Bronchial epithelial cell (primary cell): ENCODE measurements at places on chromosomes 16 and 17.
A peak's percentile ranks its signal among the peaks of the same experiment; 100 is the strongest.

- no peak for DNase-seq
These were observed 583.4 kb upstream of the PSMD7 start for GRCh38 chr16:73713251-73713650.

DNA sequence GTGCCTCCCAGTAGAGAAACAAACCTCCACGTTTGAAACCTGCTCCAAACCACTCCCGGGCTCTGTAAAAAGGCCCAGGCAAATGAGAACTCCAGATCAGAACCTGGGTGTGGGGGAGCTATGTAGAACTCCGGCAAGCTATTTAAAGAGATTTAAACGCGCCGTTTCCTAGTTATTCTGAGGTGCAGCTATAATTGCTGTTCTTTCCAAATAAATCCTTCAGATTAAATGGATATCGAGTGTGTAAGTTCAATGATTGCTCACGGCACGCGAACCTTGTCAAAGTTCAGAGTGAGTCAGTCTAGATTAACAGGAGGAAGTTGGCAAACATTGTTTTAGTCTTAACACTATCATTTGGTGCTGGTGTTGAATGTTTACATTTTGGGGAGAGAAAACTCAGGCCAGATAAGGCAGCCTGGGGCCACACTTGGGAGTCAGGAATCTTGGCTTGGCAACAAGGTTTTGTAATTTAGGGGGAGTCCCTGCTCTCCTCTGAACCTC is 92.9 kb upstream of the SALL1 start:
- peak; percentile 69 for DNase-seq

DNA sequence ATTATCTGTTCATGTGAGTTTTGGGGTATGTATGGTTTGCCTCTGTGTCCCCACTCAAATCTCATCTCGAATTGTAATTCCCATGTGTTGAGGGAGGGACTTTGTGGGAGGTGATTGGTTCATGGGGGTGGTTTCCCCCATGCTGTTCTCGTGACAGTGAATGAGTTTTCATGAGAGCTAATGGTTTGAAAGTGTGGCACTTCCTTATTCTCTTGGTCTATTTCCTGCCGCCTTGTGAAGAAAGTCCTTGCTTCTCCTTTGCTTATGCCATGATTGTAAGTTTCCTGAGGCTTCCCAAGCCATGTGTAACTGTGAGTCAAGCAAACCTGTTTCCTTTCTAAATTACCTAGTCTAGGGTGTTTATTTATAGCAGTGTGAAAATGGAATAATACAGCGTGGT is 128.1 kb upstream of the HS3ST4 start:
- DNase-seq: no peak

- DNase-seq: no peak
These were observed 515 bp upstream of the GOSR2 start for GRCh38 chr17:46922487-46922803.

DNA sequence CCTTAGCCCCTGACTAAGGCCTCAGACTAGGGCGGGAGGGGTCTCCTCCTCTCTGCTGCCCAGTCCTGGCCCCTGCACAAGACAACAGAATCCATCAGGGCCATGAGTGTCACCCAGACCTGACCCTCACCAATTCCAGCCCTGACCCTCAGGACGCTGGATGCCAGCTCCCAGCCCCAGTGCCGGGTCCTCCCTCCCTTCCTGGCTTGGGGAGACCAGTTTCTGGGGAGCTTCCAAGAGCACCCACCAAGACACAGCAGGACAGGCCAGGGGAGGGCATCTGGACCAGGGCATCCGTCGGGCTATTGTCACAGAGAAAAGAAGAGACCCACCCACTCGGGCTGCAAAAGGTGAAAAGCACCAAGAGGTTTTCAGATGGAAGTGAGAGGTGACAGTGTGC is 12.7 kb downstream of the CES3 start:
- DNase-seq: no peak

GRCh38 chr17:80033840-80034239 is 1.8 kb downstream of the TBC1D16 start:
- no peak for DNase-seq

DNA sequence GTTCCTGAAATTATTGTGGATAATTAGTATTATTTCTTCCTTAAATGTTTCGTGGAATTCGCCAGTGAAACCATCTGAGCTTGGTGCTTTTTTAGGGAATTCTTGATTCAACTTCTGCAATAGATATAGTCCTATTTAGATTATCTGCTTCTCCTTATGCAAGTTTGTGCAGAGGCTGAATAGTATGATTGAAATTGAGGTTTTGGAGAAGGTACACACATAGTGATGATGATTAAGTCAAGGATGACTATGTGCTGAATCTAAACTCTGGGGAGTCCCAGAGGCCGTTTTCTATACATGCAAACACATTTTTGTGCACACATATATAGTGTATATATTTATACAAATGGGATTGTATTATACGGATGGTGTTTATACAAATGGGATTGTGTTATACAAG is 5.2 kb upstream of the MYH4 start:
- DNase-seq: no peak

- no peak for DNase-seq
These were observed 25.2 kb upstream of the CIBAR2 start for GRCh38 chr16:85137323-85138072.

DNA sequence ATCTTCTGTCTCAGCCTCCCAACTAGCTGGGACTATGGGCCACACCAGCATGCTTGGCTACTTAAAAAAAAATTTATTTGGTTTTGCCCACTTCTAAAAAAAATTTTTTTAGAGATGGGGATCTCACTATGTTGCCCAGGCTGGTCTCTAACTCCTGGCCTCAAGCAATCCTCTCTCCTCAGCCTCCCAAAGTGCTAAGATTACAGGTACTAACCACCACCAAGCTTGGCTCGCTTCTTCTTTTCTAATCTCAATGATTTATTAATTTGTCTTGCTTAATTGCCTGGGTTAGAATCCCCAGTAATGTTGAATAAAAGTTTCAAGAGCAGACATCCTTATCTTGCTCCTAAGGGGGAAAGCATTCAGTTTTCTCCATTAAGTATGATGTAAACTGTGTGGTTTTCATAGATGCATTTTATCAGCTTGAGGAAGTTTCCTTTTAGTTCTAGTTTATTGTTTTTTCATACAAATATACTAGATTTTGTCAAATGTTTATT is 65.8 kb upstream of the NACA2 start:
- DNase-seq: no peak

GRCh38 chr17:75267411-75268232 is 3.4 kb downstream of the MIF4GD start:
- DNase-seq: no peak

DNA sequence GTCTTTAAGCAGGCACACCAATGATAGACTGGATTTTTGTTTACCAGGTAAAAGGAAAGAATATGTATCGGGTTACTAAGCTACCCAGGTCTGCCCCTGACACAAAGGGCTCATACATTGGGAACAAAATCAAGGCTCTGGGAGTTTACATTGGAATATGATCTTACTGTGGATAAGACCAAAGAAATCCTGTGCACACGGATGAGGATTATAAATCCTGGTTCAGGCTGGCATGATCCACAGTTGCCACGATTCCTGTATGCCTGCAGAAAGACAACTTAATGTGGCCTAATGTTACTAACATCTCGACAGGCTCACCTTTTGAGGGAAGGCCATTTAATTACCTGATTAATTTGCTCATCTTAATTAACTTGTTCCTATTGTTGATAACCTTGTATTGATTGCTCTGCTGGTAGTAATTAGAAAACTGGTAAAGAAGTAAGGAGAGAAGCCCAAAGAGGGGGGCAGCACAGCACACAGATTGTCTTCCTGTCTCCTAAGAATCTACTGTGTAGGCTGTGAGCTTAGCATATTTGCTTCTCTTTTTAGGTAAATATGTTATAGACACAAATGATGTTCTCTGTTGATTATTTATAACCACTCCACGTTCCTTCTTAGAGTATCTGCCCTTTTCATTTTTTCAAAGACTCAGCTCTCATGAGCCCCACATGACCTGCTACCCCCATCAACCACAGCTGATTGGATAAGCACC is 51.0 kb upstream of the TOX3 start:
- peak; percentile 51 for DNase-seq

GRCh38 chr17:72063262-72063661 is 57.6 kb upstream of the SOX9 start:
- no peak for DNase-seq

DNA sequence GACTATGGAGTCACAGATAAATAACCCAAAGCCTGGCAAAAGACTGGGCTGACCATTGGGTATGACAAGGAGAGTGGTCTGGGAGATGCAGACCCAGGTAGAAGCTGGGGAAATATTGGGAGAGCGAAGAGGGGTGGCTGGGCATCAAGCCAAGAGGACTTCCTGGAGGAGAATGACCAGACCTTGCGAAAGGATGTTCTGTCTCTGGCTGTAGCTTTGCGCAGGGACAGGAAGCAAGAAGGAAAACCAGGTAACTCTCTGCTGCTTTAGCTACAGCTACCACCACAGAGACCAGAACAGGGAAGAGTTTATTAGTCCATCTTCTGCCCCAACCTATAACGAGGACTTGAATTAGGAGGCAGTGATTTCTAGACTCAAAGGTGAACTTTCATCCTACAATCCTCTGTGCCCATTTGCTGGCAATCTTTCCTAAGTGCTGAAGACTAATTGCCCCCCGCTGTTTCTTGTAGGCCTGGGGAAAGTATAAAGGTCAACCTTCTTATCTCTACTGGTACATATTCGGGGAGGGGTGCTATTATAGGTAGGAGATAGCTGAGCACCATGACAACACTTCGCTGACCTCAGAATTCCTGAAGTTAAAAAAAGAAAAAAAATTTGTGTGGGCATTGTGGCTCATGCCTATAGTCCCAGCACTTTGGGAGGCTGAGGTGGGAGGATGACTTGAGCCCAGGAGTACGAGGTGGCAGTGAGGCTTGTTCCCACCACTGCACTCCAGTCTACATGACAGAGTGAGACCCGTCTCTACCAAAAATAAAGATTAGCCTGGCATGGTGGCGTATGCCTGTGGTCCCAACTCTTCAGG is 19.1 kb upstream of the KIFC3 start:
- no peak for DNase-seq

DNA sequence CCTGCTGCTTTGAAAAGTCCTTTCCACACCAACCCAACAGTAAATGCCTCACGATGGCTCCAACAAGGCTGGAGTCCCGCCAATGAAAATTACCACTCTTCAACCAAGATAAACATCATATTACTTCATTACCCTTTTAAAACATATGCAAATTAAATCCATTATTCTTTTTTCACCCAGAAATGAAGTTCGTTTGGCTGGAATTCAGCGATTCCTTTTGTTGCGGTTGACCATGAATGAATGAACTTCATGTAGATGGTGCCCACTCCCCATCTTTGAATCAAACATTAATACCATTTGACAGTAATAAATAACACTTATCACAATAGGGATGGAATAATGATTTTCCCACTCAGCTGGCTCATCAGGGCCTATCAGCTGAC is 211.5 kb upstream of the TOX3 start:
- DNase-seq: no peak

GRCh38 chr17:27512511-27513346 is 56.5 kb downstream of the KSR1 start:
- DNase-seq: no peak

- no peak for DNase-seq
These were observed 27.6 kb downstream of the STAT5B start for GRCh38 chr17:42248351-42249179.

- DNase-seq: peak; percentile 40
These were observed 17.4 kb downstream of the IRF8 start for GRCh38 chr16:85916141-85916890.

- DNase-seq: no peak
These were observed 30.1 kb upstream of the DYNLL2 start for GRCh38 chr17:58052945-58053715.

- no peak for DNase-seq
These were observed 452.2 kb downstream of the XYLT1 start for GRCh38 chr16:17018585-17018939.

DNA sequence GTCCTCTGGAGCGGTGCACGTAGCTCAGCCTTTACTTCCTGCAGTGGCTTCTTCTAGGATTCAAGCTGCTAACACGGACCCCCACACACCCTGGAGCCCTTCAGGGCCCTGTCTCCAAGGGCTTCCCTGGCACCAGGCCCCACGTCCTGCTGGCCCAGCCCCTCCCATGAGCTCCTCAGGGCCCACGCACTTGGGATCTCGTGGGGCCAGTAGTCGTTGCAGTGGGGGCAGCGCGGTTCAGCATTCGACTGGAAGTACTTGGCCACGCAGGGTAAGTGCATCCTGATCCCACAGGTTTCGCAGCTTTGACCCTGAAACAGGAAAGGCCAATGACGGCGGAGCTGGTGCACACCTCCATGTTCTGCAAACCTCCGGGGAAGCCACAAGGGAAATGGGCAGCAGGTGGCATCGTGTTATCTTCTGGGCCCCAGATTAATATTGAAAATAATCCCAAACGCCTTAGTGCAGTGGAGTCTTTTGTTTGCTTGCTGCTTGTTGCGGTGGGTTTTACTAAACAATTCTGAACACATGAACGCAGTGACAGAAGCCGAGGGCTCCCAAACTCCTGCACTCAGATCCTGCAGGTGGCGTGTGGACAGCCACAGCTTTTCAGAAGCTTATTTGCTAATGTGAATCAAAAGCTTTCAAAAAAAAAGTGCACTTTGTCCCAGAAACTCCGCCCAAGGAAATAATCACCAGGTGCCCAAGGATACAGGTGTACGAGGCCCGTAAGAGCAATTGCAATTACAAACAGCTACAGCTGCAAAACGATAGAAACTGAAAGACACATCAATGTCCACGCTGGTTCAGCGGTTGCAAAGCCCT is 22.4 kb downstream of the KDM8 start:
- DNase-seq: no peak

- DNase-seq: no peak
These were observed 118.3 kb upstream of the FOXF1 start for GRCh38 chr16:86391984-86392383.

- no peak for DNase-seq
These were observed 13.4 kb downstream of the GINS2 start for GRCh38 chr16:85675251-85675874.

- no peak for DNase-seq
These were observed 1128.6 kb downstream of the CDH8 start for GRCh38 chr16:60907645-60908044.

DNA sequence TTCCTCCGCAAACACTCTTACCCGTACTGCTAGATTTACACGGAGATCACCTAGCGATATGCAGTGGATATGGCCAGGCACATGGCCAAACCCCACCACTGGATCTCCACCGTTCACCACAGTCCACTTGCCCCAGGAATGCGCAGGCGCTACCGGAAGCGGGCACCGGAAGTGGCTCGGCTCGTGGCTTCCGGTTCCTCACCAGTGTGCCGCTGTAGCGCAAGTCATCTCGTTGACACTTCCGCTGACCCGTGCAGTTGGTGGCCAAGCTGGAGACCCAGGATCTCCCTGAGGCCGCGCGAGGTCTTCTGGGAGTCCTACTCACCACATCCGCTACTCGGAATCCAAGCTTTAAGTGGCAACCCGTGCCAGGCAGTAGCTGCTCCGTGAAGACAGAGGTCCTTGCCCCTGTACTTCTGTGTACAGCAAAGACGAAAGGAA is 11.5 kb downstream of the ZNF597 start:
- DNase-seq: no peak

- peak; percentile 48 for DNase-seq
These were observed 9.4 kb upstream of the HEATR6 start for GRCh38 chr17:60087882-60088669.

- no peak for DNase-seq
These were observed 37.1 kb downstream of the LCMT1 start for GRCh38 chr16:25148568-25149215.
